ENCODE measurements at places on chromosomes 11 and 22.

GRCh38 chr11:31943056-31943780 lies 132.1 kb upstream of the PAX6 start:
- DNase-seq = no peak

DNA sequence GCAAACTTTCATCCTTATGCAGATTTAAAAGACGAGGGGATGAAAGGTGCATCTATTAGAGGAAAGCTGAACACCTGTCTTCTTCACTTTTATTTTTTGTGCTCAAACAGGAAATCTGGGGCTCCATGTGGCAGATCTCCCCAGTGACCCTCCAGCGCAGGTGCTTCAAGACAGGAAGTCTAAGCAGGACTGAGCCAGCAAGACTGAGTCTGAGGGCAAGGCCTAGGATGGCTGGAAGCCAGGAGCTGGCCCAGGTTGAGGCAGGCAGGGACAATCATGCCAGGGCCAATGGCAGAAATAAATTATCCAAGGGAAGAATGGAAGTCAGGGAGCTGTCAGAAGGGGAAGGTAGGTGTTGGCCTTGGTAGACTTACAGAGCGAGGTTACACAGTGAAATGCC lies 101.1 kb upstream of the SPON1 start:
- no peak for DNase-seq

DNA sequence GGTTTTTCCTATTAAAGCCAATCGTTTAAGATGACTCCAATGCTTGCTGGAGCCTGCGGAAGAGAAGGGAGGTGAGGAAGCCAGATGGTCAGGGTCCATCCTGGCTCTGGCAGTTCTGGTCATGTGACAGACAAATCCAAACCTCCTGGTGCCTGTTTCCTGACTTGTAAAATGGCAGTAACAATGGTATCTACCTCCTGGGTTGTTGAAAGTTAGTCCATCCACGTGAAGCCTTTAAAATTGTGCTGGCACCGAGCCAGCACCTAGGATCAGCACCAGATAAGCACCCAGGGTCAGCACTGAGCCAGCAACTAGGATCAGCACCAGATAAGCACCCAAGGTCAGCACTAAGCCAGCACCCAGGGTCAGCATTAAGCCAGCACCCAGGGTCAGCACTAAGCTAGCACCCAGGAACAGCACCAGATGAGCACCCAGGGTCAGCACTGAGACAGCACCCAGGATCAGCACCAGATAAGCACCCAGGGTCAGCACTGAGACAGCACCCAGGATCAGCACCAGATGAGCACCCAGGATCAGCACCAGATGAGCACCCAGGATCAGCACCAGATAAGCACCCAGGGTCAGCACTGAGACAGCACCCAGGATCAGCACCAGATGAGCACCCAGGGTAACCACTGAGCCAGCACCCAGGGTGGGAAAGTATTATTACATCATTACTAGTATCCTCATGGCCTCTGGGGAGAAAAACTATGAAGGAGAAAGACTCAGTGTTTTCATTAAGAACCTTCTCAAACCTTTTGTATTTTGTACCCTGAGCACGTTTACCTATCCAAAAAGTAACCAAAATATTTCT lies 17.2 kb downstream of the KIAA0930 start:
- no peak for DNase-seq

DNA sequence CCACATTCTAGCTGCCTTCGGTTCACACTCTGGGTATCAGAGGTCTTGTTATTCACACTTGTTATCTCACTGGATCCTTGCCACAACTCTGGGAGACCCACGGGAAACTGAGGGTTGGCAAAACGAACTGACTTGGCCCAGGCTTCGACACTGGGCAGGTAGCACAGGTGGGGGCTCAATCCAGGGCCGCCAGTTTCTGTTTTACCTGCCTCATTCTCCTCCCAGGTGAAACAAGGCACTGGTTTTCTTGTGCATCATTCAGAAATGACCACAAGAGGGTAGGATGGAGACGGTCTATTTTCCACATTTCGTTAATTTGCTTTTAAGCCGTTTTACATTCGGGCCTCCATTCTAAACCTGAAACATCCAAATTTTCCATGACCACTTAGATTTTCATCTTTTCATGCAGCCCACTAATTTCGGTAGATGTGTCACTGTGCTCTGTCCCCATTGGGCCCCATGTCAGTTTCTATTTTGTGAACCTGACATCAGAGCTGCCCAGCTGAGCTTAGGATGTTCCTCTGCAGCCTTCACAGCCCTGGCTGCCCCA lies 108.1 kb downstream of the KIAA1671 start:
- no peak for DNase-seq

- DNase-seq = no peak
Observed at GRCh38 chr11:80779905-80780605, 1339.2 kb upstream of the TENM4 start.

DNA sequence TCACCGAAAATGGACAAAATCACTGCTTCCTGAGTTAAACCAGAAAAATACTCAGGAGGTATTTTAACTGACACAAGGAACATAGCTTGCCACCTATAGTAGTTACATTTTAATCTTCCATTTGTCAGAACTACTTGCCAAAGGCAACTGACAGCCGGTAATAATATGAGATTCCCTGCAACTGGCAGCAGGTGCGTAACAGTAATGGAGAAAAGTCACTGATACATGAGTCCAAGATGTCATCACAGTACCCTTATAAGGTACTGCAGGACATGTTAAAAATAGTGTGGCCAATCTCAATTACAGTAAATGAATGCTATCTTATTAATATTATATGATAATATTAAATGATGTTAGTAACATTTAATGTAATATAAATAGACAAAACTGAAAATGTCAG lies 21.1 kb upstream of the ARHGAP32 start:
- no peak for DNase-seq

DNA sequence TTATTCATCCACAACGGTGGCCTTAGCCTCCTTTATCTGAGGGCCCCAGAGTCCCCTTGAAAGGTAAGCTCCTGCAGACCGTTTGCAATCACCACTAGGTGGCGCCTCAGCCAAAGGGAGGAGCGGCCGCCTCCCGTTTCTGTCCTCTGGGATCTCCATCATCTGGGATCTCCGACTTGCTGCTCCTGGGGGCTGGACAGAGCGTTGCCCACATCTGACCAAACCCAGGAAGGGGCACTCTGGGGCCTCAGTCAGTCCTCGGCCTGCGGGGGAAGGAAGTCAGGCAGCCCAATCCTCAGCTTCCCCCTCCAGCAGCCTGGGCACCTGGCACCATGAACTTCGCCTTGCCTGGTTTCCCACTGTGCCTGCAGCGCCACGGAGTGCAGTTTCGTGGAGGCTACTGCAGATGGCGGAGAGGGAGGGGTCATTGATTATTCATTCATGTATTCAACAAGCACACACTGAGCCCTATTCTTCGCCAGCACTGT lies 23.5 kb downstream of the TP53I11 start:
- DNase-seq = peak; percentile 92

DNA sequence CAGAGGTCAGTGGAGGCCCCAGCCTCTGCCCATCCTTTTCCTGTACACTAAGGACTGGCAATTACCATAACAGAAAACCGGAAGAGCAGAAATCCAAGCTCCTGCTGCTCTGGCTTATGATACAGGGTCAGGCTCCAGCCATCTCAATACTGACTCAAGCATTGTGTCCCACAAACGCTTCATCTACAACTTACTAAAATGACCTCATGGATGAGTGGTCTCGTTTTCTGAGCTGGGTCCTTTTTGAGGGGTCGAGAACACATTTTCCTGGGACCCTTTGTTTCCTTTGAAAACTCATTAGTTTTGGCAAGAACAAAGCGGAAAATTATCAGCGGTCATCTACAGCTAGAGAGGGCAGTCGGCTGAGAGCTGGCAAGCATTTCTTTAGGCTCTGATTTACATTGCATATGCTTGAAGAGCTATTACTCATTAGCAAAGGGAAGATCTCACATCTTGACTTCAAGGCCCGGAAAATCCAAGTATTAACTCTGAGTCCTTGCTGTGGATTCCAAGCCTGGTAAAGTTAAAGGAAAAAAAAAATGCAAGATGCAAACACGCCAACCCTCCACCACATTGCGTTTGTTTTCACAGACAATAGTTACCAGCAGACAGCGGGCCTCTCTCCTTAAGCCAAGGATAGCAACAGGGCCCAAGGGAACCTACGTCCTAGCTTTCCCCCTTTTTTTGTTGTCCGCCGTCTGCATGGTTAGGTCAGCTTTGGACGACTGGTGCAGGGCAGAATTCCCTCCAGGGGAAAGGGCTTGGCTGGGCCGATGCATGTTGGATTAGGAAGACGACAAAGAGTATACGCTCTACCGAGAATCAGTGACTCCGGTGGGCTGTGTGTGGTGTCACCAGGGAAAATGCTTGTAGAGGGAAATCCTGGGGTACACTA lies 1.8 kb downstream of the TESMIN start:
- no peak for DNase-seq

DNA sequence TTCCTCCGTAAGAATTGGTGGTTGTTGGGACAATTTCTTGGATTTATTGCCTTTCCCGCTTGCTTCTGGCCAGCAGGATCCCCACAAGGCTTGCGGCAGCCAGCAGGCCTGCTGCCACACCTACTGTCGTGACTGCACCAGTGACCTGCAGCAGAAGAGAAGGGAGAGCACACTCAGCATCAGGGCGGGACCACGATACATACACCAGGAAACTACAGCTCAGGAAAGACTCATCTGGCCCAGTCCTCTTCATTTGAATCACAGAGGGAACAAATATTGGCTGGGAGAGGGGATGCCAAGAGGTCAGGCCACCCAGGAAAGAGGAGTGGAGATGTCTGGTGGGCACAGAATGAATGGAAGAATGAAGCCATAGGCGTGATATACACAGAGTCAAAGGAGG lies 10.3 kb downstream of the PLAAT2 start:
- DNase-seq = no peak

DNA sequence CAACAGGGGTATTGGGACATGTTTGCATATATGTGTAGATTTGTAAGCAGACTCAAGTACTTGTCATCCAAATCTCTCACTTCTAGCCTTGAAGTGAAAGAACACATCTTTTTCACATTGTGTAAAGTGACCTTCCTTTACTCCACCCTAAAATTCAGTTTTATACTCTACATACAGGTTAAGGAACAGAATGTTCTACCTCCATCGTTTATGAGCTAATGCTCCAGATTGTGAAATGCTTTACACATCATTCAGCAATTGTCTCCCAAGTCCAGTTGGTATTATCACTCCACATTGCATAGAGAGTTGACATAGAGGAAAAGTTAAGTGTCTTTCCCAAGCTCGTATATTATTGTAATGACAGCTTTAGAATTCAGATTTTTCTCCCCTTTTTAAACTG lies 46.1 kb upstream of the BLID start:
- DNase-seq = no peak

- no peak for DNase-seq
Observed at GRCh38 chr22:20588843-20589581, 81.6 kb downstream of the MED15 start.

DNA sequence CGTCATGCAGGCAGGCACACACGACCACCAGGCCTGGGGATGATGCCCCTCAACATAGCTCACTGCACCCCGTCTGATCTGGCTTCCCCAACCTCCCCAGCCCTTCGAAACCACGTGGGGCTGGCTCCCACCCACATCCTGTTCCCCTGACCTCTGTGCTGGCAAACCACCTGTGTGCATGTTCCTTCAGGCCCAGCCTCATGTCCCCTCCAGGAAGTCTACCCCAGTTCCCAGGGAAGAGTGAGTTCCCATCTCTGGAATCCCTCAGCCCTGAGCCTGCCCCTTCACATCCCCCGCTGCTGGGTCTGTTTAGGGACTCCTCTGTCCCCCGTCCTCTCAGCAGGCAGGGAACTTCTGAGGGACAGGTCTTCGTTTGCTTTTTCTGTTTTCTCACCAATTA lies 7.1 kb downstream of the SLC7A4 start:
- no peak for DNase-seq

DNA sequence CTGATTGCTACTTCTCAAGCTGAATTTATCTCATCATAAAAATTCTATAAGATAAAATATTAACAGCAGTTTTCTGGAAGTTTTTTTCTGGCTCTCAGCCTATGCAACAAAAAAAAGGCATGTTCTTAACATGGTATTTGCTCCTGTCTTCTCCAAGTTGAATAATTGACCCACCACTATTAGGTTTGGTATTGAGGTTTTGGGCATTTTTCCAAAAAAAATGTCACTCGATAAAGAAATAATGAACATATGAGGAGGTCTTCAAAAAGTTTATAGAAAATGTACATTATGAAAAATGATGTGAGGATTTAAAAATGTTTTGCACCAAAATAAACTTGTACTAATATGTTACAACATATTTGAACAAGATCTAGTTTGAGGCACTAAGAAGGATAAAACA lies 808.6 kb upstream of the RAG2 start:
- DNase-seq = no peak

- no peak for DNase-seq
Observed at GRCh38 chr22:35024364-35024692, 41.6 kb upstream of the ISX start.

- no peak for DNase-seq
Observed at GRCh38 chr11:1232883-1233321, 10.0 kb downstream of the MUC5B start.

DNA sequence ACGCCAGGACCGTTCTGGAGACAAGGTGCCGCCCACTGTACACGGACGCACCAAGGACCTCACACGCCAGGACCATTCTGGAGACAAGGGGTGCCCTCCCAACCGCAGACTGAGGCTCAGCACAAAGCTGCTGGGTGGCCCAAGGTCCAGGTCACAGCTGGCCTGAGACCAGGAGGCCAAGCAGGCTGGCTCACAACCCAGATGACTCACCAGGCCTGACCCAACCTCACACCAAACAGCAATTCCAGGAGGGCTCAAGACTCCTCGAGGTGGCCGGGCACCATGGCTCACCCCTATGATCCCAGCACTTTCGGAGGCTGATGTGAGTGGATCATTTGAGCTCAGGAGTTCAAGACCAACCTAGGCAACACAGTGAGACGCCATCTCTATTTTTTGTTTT lies 14.8 kb downstream of the BRD1 start:
- no peak for DNase-seq

DNA sequence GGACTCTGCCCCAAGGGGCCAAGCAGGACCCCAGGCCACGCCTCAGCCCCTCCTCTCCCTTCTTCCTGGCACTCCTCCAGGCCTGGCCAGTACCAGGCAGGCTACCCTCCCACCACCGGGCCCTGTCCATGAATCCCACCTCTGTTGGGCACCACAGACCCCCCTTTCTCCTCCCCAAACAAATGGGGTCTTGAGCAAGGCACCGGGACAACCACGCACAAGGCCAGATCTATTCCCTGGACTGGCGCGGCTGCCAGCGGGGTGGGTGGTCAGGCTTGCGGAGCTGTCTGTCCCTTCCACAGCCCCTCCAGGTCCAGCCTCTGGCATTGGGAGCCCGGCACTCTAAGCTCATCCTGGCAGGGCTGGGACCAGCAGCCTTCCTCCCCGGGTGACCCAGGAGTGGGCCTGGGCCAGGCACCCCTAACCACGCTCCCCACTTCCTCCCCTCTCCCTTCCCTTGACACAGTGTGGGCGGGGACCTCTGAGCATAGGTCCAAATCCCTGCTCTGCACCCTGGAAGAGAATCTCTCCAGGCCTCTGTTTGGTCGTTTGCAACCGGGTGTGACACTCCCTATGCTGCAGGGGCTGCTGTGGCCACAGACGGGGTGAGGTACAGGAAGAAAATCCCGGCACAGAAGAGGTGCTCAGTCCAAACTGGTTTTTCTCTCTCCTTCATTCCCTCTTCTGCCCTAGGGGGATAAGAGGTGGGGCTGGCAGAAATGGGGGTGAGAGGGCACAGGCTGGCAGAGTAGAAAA lies 14.6 kb downstream of the ELFN2 start:
- DNase-seq = no peak

- DNase-seq = no peak
Observed at GRCh38 chr22:31626427-31627150, 35.4 kb downstream of the PISD start.
